ENCODE measurements at places on chromosomes 1 and 21. TPM values are rescaled to one million over a fixed set of nuclear protein-coding genes. Genes with fewer than 3 reads are reported as not detected.
A peak's percentile ranks its signal among the peaks of the same experiment; 100 is the strongest.

The PLPP3 gene
- 0.84 TPM for total RNA-seq

The HES3 gene
- total RNA-seq, result not detected

The HUNK gene
- total RNA-seq, result not detected

DNA sequence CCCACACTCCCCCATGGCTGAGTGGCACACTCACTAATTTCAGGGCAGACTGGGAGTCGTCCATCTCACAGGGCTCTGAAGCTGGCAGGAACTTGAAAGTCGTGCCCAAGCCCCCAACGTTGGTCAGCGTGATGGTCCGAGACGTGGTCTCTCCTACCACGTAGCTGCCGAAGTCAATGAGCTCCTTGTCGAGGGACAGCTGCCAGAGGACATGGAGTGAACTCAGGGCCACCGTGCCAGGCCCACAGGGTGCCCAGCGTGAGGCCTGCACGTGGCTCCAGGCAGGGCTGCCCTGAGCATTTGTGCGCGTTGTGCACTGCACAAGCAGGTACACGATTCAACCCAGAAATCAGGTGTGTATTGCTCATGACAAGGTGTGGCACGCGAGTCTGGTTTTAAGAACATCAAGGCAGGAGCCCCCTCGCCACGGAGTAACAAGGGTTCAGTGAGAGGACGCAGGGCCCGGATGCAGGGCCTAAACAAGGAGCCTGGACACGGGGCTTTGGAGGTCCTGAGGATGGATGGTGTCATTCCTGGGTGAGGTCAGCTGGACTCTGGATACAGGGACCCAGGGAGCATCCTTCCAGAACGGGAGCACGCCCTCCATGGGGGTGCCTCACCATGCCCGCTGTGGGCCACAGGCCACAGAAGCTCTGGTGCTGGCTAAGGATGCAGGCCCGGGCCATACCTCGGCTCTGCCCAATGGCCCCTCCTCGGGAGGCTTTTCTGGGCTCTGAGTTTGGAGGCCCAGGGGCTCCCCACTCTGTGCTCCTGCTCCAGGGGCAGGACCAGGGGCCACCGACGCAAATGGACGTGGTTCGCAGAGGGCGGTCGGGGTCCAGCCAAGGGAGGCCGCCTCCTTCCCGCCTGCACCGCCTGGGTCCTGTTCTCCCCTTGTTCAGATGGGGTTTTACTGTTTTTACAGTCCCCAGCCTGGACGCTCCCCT, 37.8 kb upstream of the TMEM52 start:
- DNase-seq, result no peak
- H3K36me3 ChIP-seq, result no peaks in the 10 kb centered on the region
- no peak overlapping the region for H3K4me3 ChIP-seq
- H3K4me1 ChIP-seq, result peaks cover 10% of the 10 kb centered on the region

DNA sequence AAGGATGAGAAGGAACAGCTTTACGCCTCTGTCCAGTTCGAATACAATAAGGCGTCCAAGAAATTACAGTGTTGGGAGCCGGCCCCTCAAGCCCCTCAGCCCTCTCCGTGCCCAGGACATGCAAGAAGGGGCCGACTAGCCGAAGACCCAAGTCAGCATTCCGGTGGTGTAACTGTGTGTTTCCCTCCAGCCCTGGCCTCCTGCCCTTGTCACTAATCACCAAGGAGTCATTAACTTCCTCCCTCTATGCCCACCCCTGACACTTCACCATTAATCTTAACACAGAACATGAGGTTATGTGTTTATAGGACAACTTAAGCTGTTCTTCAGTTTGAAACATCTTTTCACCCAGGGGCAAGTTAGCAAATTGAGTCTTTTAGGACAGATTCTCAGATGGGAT, 16.4 kb upstream of the C4BPB start:
- no peak overlapping the region for H3K27ac ChIP-seq
- no peak for DNase-seq
- peaks cover 17% of the 10 kb centered on the region for H3K36me3 ChIP-seq
- H3K4me3 ChIP-seq, result no peak overlapping the region

GRCh38 chr1:66214901-66215300, 319.1 kb upstream of the SGIP1 start:
- no peak for DNase-seq
- H3K36me3 ChIP-seq, result no peaks in the 10 kb centered on the region
- H3K4me1 ChIP-seq, result no peaks in the 10 kb centered on the region
- H3K27me3 ChIP-seq, result peaks cover 11% of the 10 kb centered on the region
- H3K4me3 ChIP-seq, result no peak overlapping the region
- H3K27ac ChIP-seq, result no peak overlapping the region

DNA sequence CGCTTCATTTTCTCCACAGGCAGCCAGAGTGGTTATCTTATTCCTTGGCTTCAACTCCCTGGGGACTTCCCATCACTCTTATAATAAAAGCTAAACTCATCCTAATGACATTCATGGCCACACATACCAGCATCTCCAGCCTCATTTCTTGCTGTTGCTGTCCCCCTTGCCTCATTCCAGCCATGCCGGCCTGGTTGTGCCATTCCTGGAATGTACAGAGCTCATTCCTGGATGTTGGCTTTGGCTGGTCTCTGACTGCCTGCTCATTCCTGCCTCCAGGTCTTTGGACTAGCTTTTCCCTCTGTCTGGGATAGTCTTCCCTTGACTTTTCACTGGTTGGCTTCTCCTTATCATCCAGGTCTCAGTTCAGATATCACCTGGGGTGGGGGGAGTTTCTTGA, 2.4 kb upstream of the PEF1 start:
- H3K4me1 ChIP-seq, result no peaks in the 10 kb centered on the region
- H3K27ac ChIP-seq, result no peak overlapping the region
- DNase-seq, result no peak
- H3K27me3 ChIP-seq, result no peaks in the 10 kb centered on the region

GRCh38 chr1:1219341-1219740, 5.4 kb upstream of the TNFRSF4 start:
- no peak overlapping the region for H3K27ac ChIP-seq
- no peak for DNase-seq
- no peak overlapping the region for H3K4me3 ChIP-seq
- H3K36me3 ChIP-seq, result peaks cover 41% of the 10 kb centered on the region

- no peaks in the 10 kb centered on the region for H3K4me1 ChIP-seq
- peaks cover 45% of the 10 kb centered on the region for H3K36me3 ChIP-seq
- H3K4me3 ChIP-seq, result no peak overlapping the region
- DNase-seq, result no peak
These were observed 10.5 kb downstream of the PLCH2 start for GRCh38 chr1:2486558-2486957.

DNA sequence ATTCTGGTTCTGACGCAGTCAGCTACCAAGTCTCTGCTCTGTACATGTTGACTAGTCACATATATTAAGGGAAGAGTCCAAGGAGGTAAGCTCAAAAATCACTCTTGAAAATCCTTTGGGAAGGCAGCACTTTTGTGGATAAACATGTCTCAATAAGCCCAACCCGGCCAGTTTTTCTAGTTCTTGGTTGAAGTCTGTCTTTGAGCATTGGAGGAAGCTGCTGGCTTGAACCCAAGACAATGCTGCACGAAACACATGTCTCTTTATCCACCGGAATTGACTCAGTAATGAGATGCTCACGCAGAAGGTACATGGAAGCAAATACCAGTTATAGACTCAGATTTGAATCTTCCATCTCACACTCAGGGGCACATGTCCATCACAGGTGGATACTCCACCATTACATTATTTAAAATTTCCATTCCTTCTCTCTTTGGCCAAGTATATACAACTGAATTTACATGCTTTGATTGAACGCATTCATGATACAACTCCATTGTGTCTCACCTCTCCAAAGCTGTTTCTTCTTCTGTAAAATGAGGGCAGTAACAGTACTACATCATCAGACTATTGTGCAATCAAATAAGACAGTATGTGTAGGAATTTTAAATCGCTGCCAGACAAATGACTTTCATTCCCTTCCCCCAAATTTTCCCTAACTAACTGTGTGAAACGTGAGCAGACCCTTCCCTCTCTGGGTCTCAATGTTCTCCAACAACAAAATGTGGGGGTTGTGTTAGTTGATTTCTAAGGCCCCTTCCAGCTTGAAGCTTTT, 9.6 kb upstream of the GUCA2A start:
- peaks cover 23% of the 10 kb centered on the region for H3K4me1 ChIP-seq
- H3K27me3 ChIP-seq, result no peaks in the 10 kb centered on the region
- peaks cover 5% of the 10 kb centered on the region for H3K36me3 ChIP-seq
- no peak overlapping the region for H3K27ac ChIP-seq
- no peak overlapping the region for H3K4me3 ChIP-seq
- peak; percentile 39 for DNase-seq

DNA sequence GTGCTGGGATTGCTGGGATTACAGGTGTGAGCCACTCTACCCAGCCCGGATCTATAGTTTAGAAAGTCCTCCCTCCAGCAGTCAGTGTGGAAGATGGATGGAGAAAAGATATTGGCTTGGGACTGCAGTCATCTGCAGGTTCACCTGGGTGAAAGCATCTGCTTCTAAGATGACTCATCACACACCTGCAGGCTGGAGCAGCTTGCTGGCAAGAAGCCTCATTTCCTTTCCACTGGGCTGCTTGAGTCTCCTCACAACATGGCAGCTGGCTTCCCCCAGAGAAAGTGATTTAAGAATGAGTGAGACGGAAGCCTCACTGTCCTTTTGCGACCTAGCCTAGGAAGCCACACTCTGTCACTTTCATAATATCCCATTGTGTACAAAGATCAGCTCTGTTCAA, 50.0 kb downstream of the FOXO6 start:
- no peaks in the 10 kb centered on the region for H3K36me3 ChIP-seq
- peaks cover 10% of the 10 kb centered on the region for H3K4me1 ChIP-seq
- no peak overlapping the region for H3K4me3 ChIP-seq
- H3K27ac ChIP-seq, result no peak overlapping the region

- peaks cover 34% of the 10 kb centered on the region for H3K36me3 ChIP-seq
- no peaks in the 10 kb centered on the region for H3K27me3 ChIP-seq
- DNase-seq, result peak; percentile 25
- no peak overlapping the region for H3K27ac ChIP-seq
- H3K4me3 ChIP-seq, result no peak overlapping the region
- H3K4me1 ChIP-seq, result peaks cover 6% of the 10 kb centered on the region
These were observed 55.6 kb downstream of the CLSTN1 start for GRCh38 chr1:9767964-9768668.

GRCh38 chr1:51439895-51440294, 79.2 kb downstream of the EPS15 start:
- H3K36me3 ChIP-seq, result peaks cover 32% of the 10 kb centered on the region
- no peak for DNase-seq
- H3K27ac ChIP-seq, result no peak overlapping the region
- H3K4me1 ChIP-seq, result no peaks in the 10 kb centered on the region

DNA sequence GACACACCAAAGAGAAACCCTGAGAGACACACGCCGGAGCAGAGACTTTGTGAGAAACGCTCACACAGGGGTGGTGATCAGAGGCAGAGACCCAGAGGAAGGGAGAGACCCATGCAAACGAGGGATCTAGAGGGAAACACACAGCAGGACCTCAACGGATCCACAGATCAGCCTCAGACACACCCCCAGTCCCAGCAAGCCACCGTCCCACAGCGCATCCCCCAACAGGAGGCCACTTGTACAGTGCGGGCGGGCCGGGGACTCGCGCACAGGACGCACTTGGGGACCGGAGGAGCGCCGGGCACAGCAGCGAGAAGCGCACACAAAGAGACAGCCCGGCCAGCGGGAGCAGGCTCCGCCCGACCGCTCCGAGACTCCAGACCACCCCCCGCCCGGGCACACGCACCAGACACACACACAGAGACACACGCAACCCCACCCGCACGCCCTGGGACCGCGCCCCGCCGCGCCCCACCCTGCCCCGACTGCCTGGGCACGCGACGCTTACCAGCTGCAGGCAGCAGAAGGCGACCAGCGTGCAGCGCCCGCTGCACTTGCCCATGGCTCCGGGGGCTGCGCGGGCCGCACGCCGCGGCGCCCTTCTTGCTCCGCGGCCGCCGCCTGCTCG, 587 bp downstream of the NKAIN1 start:
- peaks cover 66% of the 10 kb centered on the region for H3K27me3 ChIP-seq
- no peak for DNase-seq
- H3K4me3 ChIP-seq, result peak overlapping the region; percentile 68
- peaks cover 7% of the 10 kb centered on the region for H3K4me1 ChIP-seq
- H3K27ac ChIP-seq, result no peak overlapping the region
- H3K36me3 ChIP-seq, result no peaks in the 10 kb centered on the region

- H3K4me3 ChIP-seq, result no peak overlapping the region
- peaks cover 84% of the 10 kb centered on the region for H3K27me3 ChIP-seq
- H3K36me3 ChIP-seq, result no peaks in the 10 kb centered on the region
- no peaks in the 10 kb centered on the region for H3K4me1 ChIP-seq
- no peak overlapping the region for H3K27ac ChIP-seq
- DNase-seq, result no peak
These were observed 224.2 kb downstream of the NPHP4 start for GRCh38 chr1:5768014-5768413.

DNA sequence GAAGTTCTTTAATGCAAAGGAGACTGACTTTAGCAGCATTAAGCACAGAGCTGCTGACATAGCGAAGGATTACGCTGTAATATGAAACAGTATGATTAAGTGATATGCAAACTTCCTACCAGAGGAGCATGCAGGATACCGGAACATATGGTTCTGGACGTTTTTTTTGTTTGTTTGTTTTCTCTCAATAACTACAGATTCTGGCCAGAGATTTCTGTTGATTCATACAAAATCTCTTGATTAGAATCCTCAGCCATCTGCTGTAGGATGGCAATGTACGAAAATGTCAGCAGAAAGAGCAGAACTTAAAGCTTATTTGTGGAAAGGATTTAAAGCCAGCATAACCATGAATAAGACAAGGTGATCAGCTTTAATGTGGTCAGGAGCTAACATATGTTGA, 970.7 kb downstream of the KCNT2 start:
- H3K27me3 ChIP-seq, result no peaks in the 10 kb centered on the region
- no peaks in the 10 kb centered on the region for H3K36me3 ChIP-seq
- no peak overlapping the region for H3K27ac ChIP-seq
- DNase-seq, result no peak

DNA sequence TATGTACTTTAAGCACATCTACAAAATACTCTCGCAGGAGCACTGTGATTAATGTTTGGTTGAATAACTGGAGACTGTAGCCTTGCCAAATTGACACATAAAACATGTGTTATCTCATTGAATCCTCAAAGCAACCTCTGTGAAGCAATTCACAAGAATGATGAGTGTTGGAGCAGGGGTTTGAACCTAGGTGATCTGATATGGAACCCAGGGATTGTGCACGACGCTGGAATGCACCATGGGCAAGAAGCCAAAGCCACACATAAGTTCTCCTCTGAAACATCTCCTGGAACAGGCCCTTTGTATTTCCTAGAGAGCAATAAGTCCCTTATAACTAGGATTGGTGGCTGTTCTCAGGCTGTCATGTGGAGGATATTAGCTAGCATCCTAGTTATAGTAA, 124.6 kb upstream of the IVNS1ABP start:
- H3K27me3 ChIP-seq, result no peaks in the 10 kb centered on the region
- H3K27ac ChIP-seq, result no peak overlapping the region
- no peaks in the 10 kb centered on the region for H3K36me3 ChIP-seq
- H3K4me3 ChIP-seq, result no peak overlapping the region

GRCh38 chr1:159040893-159041724, 31.4 kb downstream of the IFI16 start:
- peaks cover 5% of the 10 kb centered on the region for H3K4me1 ChIP-seq
- no peak overlapping the region for H3K4me3 ChIP-seq
- H3K27ac ChIP-seq, result no peak overlapping the region
- H3K27me3 ChIP-seq, result no peaks in the 10 kb centered on the region
- peaks cover 100% of the 10 kb centered on the region for H3K36me3 ChIP-seq
